ENCODE measurements at places on chromosomes 7 and 10.

- peak; percentile 30 for DNase-seq
Measured at GRCh38 chr10:84329196-84329611, 815 bp downstream of the CCSER2 start.

GRCh38 chr7:24884401-24884800, 95.6 kb downstream of the OSBPL3 start:
- no peak for DNase-seq

DNA sequence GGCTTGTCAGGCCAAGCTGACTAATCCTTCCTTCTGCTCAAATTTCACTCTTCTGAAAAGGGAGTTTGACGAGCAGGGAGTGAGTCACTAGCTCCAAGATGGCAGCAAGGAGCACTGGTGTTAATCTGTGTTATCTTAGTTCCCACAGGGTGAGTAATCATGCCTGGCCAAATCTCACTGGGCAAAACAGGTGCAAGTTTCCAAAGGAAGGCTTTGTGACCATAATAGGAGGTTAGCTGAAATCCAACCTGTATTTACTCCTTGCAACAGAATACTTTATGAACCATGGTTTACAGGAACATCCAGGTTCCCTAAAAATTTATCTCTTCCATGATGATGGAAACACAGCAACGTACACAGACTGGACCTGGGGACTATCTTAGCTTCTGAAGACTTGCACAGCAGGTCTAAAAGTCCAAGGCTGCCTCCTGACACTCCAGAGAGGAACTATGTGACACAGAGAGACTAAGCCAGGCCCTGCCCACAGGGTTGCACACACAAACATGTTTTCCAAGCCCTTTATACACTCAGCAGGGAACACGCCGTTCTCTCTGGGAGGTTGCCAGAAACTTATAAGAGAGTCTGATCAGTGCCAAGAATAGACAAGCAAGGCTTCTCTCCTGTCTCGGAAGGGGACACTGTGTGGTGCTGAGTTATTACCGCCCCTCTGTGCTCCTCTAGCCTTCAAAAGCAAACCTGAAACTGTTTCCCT, 46.3 kb downstream of the PDK4 start:
- peak; percentile 90 for DNase-seq

- DNase-seq, result no peak
Measured at GRCh38 chr7:3094701-3095445, 51.2 kb upstream of the CARD11 start.

GRCh38 chr7:116998567-116999175, 45.4 kb downstream of the ST7 start:
- DNase-seq, result no peak
